NCI-H2081 treated with DMSO at 0.1 percent for 48 hours (cell line): ENCODE measurements at places on chromosomes 1 and 21.

- no peak for DNase-seq
Observed at GRCh38 chr1:92901126-92901525, 60.1 kb downstream of the DIPK1A start.

DNA sequence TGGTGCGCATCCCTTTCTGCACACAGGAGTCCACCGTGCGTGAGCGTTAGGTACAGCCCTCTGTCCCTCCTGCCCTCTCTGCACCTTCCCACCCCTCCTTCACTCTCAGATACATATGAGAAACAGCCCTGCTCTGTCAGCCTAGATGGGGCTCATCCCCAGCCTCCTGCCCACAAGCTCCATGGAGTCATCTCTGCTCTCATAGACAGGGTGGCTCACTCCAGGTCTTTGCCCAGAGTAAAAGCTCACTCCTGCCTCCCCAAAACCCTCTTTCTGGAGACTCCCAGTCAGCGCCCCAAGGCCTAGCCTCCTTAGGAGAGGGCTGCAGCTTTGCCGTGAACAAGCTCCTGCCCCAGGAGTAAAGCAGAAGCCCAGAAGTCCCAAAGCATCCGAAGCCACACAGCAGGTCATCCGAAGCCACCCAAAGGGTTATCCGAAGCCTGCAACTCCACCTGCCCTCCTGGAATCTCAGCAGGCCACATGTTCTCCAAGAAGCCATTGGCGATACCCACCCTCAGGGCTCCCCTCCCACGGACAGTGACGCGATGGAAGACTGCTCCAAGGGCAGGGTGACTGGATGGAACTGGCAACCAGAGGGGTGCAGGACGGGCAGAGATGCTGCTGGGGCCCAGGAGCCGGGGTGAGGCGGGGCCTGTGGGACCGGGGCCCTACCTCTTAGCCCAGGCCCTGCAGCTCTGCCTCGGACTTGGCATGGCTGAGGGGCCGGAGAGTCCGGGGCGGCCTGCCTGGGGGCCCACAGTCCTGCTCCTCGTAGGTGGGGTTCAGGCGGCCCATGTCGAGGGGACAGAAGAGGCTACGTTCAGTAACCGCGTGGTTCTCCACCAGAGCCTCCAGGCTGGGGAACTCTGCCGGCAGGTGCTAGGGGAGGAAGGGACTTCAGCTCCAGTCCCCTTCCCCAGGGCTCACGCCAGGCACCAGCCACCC, 3.6 kb upstream of the KIF17 start:
- DNase-seq: no peak

- no peak for DNase-seq
Observed at GRCh38 chr1:221992427-221992826, 250.5 kb upstream of the DUSP10 start.

DNA sequence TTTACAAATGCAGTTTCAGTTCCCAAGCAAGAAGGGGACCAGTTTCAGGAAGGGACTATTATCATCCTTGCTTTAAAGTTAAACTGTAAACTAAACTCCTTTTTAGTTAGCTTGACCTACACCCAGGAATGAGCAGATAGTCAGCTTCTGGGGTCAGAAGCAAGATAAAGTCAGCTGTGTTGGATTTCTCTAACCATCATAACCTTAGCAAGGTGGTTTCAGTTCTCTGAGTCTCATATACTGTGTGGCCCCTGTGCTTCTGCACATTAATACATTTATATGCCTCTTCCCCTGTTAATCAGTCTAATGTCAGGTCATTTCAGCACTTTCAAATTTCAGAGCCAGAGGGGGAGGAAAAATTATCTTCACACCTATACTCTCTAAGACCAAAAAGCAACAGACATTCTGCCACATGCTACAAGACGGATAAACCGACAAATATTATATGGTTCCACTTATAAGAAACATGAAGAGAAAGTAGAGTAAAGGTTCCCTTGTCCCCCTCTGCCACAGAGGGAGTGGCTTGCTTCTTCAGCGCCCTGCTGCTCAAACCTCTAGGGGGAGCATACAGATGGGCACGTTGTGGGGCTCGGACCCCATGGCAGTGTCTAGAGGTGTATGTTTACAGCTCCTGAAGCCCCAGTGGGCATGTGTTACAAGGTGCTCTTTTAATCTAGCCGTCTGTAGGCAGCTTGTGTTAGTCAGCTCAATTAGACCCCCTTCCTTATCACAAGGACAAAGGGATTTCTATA, 89.1 kb downstream of the SMYD3 start:
- DNase-seq: no peak

GRCh38 chr1:118123116-118123839, 61.8 kb downstream of the SPAG17 start:
- no peak for DNase-seq

DNA sequence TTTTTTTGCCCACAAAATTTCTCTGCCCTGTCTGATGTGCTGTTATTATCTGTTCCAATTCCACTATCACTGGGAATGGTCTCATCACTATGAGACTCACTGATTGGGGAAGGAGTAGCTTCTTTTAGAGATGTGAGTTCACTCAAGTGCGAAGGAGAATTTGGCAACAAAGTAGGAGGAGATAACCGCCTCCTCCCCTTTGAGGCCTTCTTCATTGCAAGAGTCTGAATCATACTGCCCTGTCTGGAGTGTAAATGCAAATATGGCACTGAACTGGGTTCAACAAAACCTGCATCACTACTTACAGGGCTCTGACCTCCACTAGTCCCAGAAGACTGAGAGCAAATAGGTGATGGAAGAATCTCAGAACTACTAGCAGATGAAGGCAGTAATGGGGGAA, 83.4 kb downstream of the ASH1L start:
- DNase-seq: no peak

- no peak for DNase-seq
Observed at GRCh38 chr21:31772674-31773555, 41.0 kb upstream of the SCAF4 start.
